ENCODE measurements at places on chromosomes 6 and 20.

DNA sequence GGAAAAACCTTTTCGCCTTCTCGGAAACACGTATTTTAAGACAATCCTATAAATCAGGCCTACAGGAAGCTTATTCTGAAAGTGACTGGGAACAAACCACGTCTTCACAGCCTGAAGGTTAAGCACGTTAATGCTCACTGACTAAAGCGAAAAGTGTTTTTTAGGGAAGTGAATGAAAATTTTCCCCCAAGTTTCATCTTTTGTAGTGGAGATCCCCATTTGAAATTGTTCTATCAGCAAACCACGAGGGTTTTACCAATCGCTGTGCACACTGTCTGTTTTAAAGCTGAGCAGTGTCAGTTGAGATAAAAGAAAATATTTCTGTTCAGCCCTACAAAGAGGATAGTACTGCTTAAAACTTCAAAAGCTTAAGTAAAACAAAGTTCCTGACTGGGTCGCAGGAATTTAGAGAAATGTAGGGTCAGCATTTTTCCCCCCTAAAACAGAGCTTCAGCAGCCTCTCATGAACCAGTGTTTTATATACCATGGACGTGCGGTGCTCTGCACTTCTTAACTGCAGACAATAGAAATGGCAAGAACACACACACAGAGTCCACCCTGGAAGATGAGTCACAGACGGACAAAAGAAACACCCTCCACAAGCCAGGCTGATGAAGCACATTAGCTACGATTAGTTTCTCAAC is 34.9 kb downstream of the SLC22A23 start:
- DNase-seq: no peak

GRCh38 chr20:31633339-31633914 is 4.3 kb upstream of the COX4I2 start:
- no peak for DNase-seq

DNA sequence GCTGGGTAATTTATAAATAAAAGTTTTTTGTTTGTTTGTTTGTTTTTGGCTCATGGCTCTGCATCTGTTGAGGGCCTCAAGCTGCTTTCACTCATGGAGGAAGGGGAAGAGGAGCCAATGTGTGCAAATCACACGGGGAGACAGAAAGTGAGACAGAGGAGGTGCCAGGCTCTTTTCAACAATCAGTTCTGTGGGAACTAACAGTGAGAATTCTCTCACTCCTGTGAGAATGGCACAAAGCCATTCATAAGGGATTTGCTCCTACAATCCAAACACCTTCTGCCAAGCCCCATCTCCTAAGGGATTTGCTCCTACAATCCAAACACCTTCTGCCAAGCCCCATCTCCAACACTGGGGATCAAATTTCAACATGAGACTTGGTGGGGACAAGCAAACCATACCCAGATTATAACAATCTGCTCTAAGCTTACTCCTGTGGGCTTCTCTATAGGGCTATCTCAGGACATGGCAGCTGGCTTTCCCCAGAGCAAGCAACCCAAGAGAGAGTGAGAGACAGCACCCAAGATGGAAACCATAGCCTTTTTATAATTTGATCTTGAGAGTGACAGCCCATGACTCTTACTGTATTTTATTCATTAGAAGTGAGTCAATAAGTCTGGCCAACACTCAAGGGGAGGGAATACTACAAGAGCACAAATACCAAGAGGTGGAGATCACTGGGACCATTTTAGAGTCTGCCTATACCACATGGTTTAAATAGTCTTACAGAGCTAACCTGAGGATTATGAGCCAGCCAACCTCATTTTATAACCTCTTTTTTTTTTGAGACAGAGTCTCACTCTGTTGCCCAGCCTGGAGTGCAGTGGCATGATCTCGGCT is 22.8 kb upstream of the LRRC1 start:
- DNase-seq: no peak

DNA sequence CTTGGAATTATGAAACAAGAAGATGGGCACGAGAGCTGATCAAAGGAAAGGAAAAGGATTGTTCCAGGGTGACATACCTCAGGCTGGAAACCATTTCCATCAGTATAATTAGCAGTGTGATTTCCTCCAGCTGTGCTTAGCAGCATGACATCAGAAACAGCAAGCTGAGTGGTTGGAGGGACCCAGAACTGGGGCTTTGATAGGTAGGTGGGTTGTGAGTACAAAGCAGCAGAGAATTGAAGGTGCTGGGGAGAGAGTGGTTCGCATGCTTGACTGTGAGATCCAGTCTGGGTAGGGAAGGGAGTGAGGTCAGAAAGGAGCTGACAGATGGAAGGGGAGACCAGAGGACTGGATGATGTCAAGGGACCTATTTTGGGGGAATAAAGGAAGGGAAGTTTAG is 90.4 kb downstream of the CD164 start:
- DNase-seq: no peak

- DNase-seq: no peak
These were observed 23.6 kb downstream of the MBOAT1 start for GRCh38 chr6:20188630-20189075.

GRCh38 chr6:153625089-153625488 is 414.0 kb upstream of the OPRM1 start:
- no peak for DNase-seq

- no peak for DNase-seq
These were observed at the start of gene APOBEC2 for GRCh38 chr6:41053041-41053440. APOBEC2 (plus strand) TSS chr6:41053202; CDS start chr6:41053348, 146 bp downstream.

- no peak for DNase-seq
These were observed 1.3 kb upstream of the PTCRA start for GRCh38 chr6:42914546-42914945.

DNA sequence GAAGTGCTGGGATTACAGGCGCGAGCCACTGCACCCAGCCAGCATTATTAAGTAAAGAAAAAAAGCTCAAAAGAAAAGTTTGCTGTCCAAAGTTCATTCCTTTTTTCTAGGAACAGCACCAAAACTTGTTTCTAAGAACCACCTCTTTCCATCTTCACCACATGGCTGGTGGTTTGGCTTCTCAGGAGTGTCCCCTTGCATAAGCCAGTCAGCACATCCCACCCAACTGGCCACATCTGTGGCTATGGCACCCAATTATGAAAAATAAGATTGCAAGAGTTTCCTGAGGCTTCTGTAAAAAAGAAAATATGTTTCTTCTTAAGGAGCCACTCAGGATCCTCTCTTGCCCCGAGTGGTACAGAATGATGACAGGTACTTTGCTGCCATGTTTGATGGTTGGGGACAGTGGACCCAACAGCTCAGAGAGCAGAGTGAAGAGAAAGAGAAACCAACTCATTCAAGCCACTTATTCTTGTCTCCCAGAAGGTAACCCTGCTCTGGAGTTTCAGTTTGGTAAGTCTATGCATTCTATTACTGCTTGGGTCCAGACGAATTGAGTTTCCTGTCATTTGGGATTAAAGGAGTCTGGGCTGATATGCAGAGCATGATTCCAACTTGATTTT is 65.3 kb downstream of the PSMB1 start:
- DNase-seq: no peak

DNA sequence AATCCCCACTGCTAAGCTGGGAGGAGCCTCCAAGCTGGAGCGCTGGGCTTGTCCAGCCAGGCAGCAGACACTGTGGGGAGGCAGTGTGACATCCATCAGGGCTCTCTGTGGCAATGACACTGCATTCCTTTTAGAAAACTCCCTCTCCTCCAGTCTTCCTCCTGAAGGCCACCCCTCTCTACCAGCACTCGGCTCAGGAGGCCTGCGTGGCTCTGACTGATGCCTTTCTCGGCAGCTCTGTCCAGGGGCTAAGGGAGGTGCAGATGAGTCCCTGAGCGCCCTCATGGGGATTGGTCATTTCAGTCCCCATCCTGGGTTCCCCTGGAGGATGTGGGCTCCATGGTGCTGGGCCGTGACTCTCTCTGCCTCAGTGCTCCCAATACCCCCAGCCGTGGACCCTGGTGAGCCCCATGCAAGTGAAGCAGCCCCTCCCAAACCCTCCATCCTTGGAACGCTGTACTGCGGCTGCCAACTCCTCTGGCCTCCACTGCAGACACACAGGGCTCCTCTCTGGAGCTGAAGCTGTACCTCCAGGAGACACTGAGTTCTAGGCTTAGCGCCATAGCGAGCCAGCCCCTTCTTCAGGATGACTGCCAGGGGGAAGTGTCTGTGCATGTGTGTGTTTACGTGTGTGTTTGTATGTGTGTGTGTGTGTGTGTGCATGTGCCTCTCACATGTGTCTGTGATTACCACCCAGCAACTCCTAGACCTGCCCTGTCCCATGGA is 209.6 kb downstream of the ERMARD start:
- DNase-seq: no peak

DNA sequence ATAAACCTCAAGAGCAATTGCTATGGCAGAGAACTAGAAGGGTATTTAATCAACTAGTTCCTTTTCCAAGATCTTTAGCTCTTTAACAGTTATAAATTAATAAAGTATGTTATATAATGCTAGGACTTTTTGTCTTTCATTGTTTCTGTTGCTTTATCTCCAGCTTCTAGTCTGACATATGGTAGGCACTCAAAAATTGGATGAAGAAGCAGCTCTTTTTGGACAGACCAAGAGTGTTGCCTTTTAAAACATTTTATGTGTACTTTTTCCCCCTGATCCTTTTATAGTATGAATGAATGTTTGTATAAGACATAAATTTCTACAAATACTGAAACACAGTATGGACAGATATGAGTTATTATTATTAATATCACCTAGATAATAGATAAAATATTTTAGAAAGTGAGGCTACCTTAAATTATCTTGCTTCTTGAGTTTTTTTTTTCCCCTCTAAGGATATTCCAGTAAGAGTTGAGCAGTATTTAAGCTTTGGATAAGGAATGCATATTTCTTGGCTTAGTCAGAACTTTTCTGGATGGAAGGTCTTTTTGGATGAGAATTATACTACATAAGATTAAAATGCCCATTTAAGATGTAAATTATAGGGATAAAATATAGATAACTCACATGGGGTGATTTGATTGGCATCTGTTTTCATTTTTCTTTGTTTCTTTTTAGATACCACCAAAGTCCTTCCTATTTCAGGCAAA is 16.6 kb downstream of the LAMA2 start:
- DNase-seq: no peak

DNA sequence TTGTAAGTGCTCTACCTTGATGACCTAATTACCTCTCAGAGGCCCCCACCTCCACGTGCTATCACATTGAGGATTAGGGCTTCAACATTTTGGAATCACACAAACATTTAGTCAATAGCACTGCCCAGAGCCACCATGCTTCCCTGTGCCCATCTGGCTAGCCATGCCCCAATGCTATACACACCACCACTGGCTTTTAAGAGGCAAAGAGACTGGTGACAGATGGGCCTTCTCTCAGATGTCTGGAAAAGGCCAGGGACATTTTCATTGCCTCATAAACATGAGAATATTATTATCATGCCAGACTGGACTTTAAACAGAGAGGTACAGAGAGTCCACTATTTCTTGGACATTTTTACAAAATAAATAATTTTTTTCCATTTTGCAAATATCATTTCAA is 29.8 kb downstream of the TRMT6 start:
- DNase-seq: no peak

- no peak for DNase-seq
These were observed 91.7 kb downstream of the CLIC5 start for GRCh38 chr6:45923831-45924391.

DNA sequence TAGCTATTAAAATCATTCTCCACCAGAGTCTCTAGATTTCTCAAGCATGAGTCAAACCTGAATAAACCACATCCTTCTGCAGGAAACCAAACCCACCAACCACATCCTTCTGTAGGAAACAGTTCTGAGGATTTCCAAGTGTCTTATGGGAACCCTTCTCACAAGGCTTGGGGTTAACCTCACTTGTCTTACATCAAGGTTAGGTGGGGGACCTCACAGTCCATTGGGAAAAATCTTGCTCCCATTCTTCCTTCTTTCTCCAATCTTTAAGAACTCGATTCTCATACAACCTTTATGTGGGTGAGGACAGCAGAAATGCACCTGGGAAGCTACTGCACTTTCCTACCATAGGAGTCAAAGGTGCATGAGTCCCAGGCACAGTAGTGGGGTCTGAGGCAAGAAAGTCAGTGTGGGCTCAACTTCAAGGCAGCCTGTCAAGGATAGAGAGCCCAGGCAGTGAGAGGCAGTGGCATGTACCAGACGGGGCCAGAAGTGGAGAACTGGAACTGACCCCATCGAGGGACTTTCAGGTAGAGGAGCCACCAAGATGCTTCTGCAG is 114.5 kb downstream of the SLC22A3 start:
- no peak for DNase-seq

DNA sequence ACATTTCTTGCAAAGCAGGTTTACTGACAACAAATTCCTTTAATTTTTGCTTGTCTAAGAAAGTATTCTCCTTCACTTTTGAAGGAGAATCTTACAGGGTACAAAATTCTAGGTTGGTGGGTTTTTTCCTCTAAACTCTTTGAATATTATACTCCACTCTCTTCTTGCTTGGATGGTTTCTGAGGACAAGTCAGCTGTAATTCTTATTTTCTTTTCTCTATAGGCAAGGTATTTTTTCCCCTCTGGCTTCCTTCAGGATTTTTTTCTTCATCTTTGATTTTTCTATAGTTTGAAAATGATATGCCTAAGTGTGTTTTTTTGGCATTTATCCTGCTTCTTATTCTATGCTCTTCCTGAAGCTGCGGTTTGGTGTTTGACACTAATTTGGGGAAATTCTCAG is 112.5 kb upstream of the HIVEP1 start:
- no peak for DNase-seq

- no peak for DNase-seq
These were observed 8.4 kb downstream of the PTGIS start for GRCh38 chr20:49559411-49560081.

- DNase-seq: no peak
These were observed 16.9 kb upstream of the HBS1L start for GRCh38 chr6:135071541-135071940.

DNA sequence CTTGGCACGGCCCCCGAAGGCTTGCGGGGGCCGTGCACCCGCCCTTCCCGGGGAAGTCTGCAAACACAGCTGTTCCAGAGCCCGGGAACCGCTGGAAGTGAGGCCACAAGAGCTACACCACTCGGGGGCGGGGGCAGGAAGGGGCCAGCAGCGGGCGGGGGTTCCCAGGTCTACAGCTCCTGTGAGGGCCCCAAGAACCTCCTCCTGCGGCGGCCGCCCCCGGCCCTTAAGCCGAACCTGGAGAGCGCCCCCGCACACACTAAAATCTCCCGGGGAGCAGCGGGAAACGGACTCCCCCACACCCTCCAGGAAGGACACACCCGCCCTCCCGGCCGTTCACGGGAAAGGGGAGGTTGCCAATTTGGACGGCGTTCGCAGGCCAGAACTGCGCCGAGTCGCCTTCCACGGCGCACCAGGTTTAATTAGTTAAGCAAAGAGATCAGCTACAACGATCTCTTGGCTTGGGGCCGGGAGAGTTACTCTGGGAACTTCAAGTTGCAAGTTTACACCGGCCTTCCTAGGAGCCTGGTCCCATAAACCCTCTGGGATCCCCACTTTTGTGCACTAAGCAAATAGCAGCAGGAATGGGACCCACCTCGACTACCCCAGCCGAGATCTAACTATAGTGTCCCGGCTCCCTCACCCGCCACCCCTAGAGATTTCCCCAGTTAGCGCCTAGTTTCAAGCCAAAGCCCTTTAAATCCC is 1.7 kb downstream of the JAG1 start:
- DNase-seq: no peak

GRCh38 chr6:159213405-159213804 is 44.2 kb downstream of the FNDC1 start:
- DNase-seq: no peak

GRCh38 chr6:138106665-138107077 is 548 bp downstream of the PERP start:
- DNase-seq: no peak
